Breast epithelium (tissue), 4 donors: ENCODE measurements at places on chromosomes 3 and 15. TPM values are rescaled to one million over a fixed set of nuclear protein-coding genes. Genes with fewer than 3 reads are reported as not detected.

The MUC20 gene
- total RNA-seq: 20.1 TPM

The TSC22D2 gene
- 16.5 TPM for total RNA-seq

The TLR9 gene
- not detected for total RNA-seq

DNA sequence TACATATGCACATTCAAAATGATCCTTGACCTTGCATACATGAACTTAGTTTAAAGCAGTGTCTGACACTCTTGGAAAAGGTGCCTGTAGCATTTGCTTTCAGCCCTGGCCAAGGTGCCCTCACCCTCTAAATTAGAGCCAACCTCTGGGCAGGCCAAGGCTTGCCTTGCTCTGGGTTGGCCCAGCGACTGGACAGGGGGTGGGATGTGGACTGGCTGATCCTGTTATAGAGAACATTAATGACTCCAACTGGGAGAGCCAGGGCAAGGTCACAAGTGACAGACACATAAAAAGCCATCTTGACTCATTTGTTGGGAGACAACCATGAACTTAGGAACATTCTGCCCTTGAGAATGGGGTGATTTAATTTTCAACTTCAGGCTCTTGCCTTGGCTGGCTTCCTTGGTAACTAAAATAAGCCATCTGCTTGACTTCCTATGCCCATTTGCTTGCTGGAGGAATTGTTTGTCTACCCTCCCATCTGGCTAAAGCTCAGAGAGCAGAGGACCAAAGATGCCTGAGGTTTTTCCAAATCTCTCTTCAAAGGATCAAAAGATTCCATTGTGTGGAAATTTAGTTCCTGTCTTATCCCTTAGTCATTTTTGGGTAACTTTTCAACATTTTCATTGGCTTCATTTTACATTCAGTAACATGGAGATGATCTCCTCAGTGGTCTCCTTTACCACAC lies 403.7 kb downstream of the SOX2 start:
- DNase-seq: no peak

DNA sequence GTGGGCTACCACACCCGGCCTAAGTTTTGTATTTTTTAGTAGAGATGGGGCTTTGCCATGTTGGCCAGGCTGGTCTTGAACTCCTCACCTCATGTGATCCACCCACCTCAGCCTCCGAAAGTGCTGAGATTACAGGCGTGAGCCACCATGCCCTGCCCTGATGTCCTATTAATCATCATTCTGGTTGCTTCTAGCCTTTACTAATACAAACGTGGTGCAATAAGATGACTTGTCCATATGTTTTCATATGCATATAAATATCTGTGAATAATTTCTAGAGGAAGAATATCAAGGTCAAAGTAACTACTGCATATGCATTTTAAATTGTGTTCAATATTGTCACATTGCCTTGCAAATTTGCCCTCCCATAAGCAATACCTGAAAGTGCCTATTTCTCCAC lies 25.5 kb upstream of the PDHB start:
- DNase-seq: no peak

- DNase-seq: no peak
Measured at GRCh38 chr15:57060799-57061198, 142.4 kb downstream of the TCF12 start.

DNA sequence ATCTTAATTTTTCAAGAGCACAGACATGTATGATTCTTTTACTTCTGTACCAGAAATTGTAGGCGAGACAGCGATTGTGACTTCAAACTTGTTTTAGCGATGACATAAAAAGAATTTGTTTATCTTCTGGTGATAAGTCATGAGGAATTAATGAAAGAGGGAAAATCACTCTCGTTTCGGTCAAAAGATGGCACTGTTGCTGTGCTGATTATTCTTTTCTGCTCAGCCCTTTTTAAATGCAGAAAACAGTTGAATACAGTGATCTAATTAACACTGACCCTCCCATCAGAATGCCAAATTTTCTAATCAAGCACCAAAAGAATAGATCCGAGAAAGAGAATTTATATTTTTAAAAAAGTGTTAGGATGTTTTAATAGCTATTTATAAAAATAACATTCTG lies 52.6 kb downstream of the NSUN3 start:
- DNase-seq: no peak

DNA sequence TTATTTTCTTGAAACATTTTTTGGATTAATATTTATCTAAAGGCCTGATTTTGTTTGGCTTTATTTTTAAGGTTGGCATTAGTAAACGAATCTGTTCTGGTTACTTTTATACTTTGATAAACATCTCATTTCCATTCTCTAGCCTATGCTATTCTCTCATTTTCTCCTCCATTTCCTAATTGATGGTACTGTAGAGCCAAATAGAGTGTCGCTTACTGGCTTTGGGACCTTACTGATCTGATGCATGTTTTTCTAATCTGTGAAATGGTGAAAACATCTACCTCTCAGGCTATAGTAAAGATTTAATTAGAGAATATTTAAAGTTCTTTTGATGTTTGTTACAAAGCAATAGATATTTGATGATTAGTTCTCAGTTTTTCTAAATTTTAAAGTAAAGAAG lies 1.6 kb downstream of the LNP1 start:
- no peak for DNase-seq

GRCh38 chr15:63553388-63553791 lies 43.8 kb upstream of the FBXL22 start:
- no peak for DNase-seq

GRCh38 chr3:114126461-114126860 lies 52.4 kb downstream of the DRD3 start:
- no peak for DNase-seq

- DNase-seq: no peak
Measured at GRCh38 chr3:4888913-4889846, 90.1 kb upstream of the BHLHE40 start.
